Prostate gland (tissue), 2 donors: ENCODE measurements at places on chromosomes 13 and 19.

DNA sequence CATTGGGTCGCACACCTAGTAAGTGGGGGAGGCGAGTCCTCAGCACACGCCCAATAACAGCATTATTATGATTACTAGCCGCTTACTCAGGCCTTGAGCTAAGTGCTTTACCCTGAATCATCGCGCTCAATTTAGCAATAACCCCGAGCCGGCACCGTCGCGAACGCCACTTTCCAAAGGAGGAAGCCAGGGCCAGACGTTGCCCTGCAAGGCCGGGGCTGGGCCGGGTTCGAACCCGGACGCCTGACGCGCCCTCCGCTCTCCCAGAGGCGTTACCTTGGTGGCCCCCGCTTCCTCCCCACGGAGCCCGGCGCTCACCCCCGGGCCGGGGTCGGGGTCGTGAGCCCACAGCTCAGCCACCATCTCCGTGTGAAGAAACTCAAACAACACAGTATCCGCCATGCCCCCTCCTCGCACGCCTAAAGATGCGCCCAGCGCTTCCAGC, at the start of gene TRAPPC6A:
Gene TRAPPC6A (minus strand): TSS at position 421 of the 445 bp plus-strand sequence. CDS start 19 bp downstream, at position 402.
- H3K27ac ChIP-seq: peak within 1 kb of the TSS; percentile 87
- H3K36me3 ChIP-seq: no peaks in the 10 kb centered on the region

- peak within 1 kb of the TSS; percentile 96 for H3K27ac ChIP-seq
- H3K4me3 ChIP-seq: peak within 1 kb of the TSS; percentile 60
- H3K27me3 ChIP-seq: no peaks in the 10 kb centered on the region
- peak; percentile 75 for DNase-seq
Measured at GRCh38 chr19:45406226-45407090, at the start of gene POLR1G. Gene POLR1G, plus strand, starts transcription at chr19:45406644. Its CDS starts 53 bp downstream, at chr19:45406697.

DNA sequence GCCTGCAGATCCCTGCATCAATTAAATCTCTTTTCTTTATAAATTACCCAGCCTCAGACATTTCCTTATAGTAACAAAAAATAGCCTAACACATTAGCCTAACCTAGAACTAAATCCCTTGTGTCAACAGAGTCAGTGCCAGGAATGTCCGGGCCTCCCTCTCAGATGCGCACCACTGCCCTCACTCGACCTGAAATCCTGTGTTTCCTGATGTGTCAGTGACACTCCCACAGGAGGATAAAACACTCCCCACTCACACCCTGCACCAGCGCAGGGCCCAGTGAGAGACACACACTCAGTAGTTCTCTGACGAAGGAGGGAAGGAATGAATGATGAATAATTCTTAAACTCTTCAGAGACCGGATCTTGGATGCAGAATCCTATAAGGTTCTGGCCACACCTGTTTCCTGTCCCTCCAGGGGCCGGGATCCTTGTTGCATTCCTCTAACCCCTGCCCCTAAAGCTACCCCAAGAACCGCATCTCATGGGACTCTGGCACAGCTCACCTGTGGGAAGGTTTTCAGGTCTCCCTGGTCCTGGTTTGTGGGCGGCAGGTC, 3.1 kb downstream of the CEACAM3 start:
- no peaks in the 10 kb centered on the region for H3K36me3 ChIP-seq
- H3K27ac ChIP-seq: no peak overlapping the region
- no peaks in the 10 kb centered on the region for H3K27me3 ChIP-seq

GRCh38 chr13:73278186-73278585, 219.4 kb downstream of the KLF5 start:
- no peaks in the 10 kb centered on the region for H3K36me3 ChIP-seq
- no peak overlapping the region for H3K27ac ChIP-seq
- no peaks in the 10 kb centered on the region for H3K4me1 ChIP-seq
- no peaks in the 10 kb centered on the region for H3K27me3 ChIP-seq

- no peaks in the 10 kb centered on the region for H3K36me3 ChIP-seq
- no peak for DNase-seq
- H3K27ac ChIP-seq: no peak overlapping the region
- no peaks in the 10 kb centered on the region for H3K27me3 ChIP-seq
- H3K4me3 ChIP-seq: no peak overlapping the region
Measured at GRCh38 chr13:112605531-112605990, 17.6 kb upstream of the TUBGCP3 start.

GRCh38 chr19:19050731-19051130, 13.1 kb upstream of the SLC25A42 start:
- peaks cover 7% of the 10 kb centered on the region for H3K36me3 ChIP-seq
- no peak overlapping the region for H3K27ac ChIP-seq
- no peak for DNase-seq

DNA sequence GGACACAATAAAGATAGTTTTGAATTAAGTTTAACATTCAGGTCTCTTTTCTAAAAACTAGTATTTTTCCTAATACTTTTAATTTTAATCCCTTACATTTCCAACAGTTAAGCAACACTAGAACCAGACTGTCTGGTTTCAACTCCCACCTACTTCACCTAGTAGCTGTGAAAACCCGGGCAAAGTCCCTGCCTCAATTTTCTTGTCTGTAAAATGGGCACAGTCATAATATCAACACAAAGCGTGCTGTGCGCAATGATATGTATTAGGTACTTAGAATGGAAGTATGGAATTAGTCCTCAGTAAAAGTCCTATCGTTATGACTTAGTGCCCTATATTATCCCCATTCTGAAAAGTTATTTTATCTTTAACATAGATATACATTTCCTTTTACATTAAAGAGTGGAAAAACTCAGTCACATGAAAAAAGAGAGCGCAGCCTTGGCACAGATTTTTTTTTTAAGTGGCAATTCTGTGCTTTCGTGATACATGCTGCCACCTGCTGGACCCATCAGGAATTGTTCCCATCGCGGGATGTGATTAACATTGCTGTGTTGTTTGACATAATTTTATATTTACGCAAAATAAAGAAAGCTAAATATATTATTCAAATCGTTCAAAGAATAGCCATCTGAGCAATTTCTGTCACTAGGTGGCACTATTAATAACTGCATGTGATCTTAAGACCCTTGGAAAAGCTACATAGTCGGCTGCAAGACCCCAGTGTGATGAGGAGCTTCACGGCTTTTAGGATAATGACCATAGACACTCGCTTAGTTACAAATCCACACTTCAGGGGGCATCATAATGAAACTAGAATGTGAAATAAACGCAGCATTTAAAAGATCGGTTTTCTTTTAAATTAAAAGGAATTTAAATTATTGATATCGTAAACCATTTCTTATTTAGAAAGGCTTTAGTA, 59.9 kb downstream of the LIG4 start:
- H3K36me3 ChIP-seq: no peaks in the 10 kb centered on the region
- H3K4me3 ChIP-seq: no peak overlapping the region
- H3K4me1 ChIP-seq: no peaks in the 10 kb centered on the region
- no peak for DNase-seq
- H3K27me3 ChIP-seq: no peaks in the 10 kb centered on the region

DNA sequence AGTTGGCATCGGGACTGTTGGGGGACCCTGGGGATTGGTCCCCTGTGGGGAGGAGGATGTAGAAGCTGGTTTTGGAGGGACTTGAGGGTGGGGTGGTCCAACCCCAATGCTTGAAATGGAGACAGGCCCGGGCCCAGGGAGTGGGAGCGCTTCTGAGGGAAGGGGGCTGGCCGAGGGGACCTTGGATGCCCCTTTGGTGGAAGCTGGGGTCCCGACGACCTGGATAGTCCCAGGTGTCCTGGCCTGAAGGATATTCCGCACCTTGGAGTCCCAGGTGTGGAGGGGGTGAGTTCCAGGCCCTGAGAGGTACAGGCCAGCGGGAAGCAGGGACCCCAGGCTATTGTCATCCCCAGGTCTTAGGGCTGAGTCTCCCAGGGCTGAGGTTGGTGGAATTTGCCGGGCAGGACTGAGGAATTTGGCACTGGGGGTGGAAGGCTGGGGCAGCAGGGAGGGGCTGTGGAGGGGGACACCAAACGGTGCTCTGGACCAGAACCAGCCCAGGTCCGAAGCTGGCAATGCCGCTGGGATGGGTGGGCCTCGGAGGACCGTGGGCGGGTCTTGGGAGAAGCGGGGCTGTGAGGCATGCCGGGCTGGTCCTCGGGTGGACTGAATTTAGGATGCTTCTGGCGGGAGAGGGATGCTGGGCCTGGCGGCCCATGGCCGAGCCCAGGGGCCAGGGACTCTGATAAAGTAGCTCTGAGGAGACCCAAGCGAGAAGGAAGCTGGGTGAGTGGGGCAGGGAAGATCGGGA, 1.8 kb downstream of the HDGFL2 start:
- no peaks in the 10 kb centered on the region for H3K27me3 ChIP-seq
- no peak overlapping the region for H3K4me3 ChIP-seq
- no peak for DNase-seq

DNA sequence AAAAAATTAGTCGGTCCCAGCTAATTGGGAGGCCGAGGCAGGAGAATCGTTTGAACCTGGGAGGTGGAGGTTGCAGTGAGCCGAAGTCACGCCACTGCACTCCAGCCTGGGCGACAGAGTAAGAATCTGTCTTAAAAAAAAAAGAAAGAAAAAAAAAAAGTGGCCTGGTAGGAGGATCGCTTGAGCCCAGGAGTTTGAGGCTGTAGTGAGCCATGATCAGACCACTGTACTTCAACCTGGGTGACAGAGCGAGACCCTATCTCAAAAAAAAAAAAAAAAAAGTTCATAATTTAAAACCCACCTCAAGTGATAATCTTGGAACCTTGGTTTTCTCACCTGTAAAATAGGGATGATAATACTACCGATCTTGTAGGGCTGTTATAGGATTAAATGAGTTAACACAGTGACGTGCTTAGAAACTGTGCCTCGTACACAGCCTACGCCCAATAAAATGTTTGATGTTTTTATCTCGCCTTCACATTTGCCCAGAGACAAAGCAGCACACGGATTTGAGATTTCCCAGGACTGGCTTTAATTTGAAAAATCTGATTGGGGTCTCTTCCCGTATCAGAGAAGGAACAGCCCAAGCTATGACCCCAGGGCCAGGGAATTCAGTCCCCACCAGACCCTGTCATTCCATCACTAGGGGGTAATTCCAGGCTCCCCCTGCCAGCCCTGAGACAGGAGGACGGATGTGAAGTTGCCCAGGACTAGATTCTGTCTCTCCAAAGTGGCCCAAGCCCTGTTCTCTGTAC, 3.6 kb downstream of the SERTAD1 start:
- H3K4me3 ChIP-seq: peak overlapping the region; percentile 62
- H3K4me1 ChIP-seq: peaks cover 4% of the 10 kb centered on the region
- no peaks in the 10 kb centered on the region for H3K27me3 ChIP-seq
- peaks cover 8% of the 10 kb centered on the region for H3K36me3 ChIP-seq
- H3K27ac ChIP-seq: peak overlapping the region; percentile 97

DNA sequence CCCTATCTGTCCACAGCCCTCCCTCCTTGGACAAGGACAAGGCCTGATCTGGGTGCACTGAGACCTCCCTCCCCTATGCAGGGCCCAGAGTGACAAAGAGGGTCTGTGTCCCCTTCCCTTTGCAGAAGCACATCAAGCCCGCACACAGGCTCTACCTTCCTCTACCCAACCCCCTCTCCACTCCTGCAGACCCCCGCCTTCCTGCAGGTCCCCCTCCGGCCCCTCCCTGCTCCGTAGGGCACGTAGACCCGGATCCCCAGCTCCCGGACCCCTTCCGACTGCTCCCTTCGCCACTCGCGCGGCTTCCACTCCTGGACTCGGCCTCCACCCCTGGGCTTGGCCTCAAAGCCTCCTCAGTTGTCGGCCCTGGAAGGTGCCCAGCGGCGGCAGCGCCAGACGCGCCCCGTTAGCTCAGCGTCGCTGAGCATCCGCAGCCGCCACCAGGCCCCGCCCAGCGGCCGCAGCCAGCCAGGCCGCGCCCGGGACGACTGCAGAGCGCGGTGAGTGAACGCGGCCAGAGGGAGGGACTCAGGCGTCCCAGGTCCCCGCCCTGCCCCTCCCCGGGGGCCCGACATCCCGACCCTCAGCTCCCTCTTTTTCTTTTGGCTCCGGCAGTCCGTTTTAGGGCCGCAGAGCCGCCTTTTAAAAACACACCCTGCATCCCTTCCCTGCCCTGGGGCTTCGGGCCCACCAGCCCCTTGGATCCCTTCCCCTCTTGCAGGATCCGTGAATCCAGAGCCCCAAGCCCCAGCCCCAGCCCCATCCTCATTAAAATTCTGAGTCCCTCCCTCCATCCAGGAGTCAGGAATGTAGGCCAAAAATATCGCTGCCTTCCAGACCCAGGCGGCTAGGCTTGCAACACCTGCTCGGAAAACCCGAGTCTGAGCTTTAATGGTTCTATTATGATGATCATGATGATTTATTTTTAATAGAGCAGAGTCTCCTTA, 1.5 kb upstream of the MYADM start:
- H3K27ac ChIP-seq: peak overlapping the region; percentile 90
- H3K27me3 ChIP-seq: no peaks in the 10 kb centered on the region
- H3K36me3 ChIP-seq: no peaks in the 10 kb centered on the region
- peak; percentile 32 for DNase-seq
- no peaks in the 10 kb centered on the region for H3K4me1 ChIP-seq

- H3K4me3 ChIP-seq: no peak overlapping the region
- no peaks in the 10 kb centered on the region for H3K27me3 ChIP-seq
- DNase-seq: no peak
- no peaks in the 10 kb centered on the region for H3K36me3 ChIP-seq
Measured at GRCh38 chr13:61275736-61276135, 139.9 kb downstream of the PCDH20 start.

- H3K4me1 ChIP-seq: no peaks in the 10 kb centered on the region
- H3K36me3 ChIP-seq: no peaks in the 10 kb centered on the region
- peak overlapping the region; percentile 20 for H3K27ac ChIP-seq
- H3K27me3 ChIP-seq: no peaks in the 10 kb centered on the region
- H3K4me3 ChIP-seq: no peak overlapping the region
Measured at GRCh38 chr13:23377983-23378632, 55.4 kb downstream of the SACS start.

DNA sequence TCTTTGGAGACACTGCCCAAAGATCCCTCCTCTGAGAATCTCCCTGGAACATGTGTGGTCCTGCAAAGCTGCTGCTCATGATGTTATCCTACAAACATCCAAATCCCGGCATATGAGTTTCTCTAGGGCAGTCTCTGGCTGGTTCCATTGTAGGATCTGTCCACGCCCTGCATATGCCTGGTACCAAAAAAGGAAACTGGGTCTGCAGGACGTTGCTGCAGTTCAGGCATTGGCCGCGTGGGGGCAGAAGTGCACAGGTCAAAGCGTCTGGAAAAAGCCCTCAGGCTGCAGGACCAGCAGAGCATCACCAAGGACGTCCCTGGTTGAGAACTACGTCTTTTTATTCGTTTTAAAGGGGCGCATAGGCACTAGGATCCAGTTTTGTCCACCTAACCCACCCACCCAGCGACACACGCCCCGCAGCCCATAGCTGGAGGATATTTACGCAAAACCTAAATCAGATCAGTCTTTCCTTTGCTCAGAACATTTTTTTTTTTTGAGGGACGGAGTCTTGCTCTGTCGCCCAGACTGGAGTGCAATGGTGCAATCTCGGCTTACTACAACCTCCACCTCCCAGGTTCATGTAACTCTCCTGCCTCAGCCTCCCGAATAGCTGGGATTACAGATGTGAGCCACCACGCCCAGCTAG, 12.9 kb upstream of the ZNF564 start:
- H3K36me3 ChIP-seq: no peaks in the 10 kb centered on the region
- no peaks in the 10 kb centered on the region for H3K27me3 ChIP-seq
- H3K4me3 ChIP-seq: no peak overlapping the region
- H3K27ac ChIP-seq: no peak overlapping the region
- H3K4me1 ChIP-seq: no peaks in the 10 kb centered on the region

DNA sequence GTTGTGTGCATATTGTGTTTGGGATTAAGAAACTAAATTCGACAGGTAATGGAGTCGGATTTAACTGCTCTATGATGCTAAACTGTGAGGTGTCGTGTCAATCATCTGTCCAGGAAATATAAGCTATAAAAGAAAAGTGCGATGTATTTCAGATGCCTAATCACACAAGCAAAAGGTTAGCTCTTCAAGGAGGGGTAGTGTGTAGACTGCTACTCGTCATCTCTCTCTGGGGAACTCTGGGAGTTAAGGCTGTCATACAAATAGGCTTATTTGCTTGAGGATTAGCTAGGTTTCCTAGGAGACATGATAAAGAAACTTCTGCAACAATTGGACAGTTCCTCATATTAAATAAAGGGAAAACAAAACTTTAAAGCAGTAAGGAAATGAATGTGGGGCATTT, 462.1 kb downstream of the OLFM4 start:
- H3K27ac ChIP-seq: no peak overlapping the region
- no peak for DNase-seq
- no peak overlapping the region for H3K4me3 ChIP-seq
- no peaks in the 10 kb centered on the region for H3K27me3 ChIP-seq
- no peaks in the 10 kb centered on the region for H3K4me1 ChIP-seq
- H3K36me3 ChIP-seq: no peaks in the 10 kb centered on the region
